ENCODE measurements at places on chromosomes 11 and 22.
A peak's percentile ranks its signal among the peaks of the same experiment; 100 is the strongest.

DNA sequence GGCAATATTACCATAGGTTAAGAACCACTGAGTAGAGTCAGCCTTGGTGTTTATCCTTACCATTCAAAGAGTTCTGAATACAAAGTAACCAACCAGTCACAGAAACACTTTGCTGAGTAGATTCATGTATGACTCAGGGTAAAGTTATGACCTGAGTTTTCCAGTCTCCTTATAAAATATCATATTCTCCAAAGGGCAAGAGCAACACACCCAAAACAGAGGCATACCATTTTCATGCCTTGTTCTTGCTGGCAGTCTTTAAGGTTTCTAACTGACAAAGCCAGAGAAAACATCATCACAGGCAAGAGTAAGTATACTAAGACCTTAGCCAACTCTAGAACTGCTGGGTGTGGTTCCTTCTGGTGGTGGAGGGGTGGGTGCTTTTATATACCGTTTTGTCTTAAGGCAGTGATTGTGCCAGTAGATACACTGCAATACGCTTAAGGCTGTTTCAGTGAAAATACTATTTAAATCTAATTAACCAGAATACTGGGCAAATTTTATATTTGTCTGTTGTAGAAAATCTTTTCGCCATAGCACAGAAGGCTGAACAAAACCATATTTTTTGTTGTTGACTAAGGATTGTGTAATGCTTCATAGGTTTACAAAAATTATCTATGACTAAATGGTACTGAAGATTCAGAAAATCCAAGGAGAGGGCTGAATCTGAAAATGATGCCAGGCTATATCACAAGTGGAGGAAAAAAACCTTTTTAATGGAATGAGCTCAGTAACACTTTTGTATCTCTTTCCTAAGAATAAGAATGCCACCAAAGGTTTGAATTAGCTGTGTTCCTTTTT is 3.0 kb downstream of the ATL3 start:
- DNase-seq, result no peak

GRCh38 chr11:35158701-35159510 is 19.9 kb downstream of the CD44 start:
- no peak for DNase-seq

GRCh38 chr22:50396751-50397370 is 53.7 kb downstream of the PPP6R2 start:
- DNase-seq, result no peak

DNA sequence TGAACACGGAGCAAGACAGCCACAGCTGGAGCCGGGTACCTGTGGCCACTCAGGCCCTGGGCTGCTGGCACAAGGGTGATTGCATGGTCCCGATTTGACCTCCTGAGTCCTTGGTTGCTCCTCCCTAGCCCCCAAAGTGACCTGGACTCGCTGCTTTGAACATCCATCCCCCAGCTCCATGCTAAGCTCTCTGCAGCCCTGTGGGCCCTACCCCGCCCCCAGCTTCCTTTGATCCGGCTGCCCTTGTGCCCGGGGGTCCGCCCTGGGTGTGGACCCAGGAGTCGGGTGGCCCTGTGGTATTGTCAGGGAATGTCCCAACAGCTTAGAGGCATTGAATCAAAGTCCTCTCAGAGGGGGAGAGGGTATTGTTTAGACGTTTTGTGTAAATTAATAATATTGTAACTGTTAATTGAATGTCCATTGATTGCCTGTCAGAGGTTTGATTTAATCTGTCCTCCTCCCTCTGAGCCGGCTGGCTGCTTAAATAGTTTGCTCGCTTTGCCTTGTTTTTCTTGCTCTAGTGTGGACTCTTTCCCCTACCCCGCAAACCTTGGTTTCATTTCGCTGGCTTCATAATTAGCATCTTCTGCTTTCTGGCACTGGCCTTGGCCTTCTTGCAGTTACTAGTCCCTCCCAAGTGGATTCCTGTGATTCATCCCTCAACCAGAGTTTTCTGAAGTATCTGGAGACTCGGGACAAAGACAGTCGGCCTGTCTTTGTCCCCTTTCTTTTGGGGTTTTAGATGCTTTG is 20.7 kb downstream of the GRIK4 start:
- DNase-seq, result no peak

- DNase-seq, result no peak
These were observed 179.9 kb upstream of the C11orf87 start for GRCh38 chr11:109241988-109242536.

- no peak for DNase-seq
These were observed 69.1 kb upstream of the AKIP1 start for GRCh38 chr11:8841899-8842298.

DNA sequence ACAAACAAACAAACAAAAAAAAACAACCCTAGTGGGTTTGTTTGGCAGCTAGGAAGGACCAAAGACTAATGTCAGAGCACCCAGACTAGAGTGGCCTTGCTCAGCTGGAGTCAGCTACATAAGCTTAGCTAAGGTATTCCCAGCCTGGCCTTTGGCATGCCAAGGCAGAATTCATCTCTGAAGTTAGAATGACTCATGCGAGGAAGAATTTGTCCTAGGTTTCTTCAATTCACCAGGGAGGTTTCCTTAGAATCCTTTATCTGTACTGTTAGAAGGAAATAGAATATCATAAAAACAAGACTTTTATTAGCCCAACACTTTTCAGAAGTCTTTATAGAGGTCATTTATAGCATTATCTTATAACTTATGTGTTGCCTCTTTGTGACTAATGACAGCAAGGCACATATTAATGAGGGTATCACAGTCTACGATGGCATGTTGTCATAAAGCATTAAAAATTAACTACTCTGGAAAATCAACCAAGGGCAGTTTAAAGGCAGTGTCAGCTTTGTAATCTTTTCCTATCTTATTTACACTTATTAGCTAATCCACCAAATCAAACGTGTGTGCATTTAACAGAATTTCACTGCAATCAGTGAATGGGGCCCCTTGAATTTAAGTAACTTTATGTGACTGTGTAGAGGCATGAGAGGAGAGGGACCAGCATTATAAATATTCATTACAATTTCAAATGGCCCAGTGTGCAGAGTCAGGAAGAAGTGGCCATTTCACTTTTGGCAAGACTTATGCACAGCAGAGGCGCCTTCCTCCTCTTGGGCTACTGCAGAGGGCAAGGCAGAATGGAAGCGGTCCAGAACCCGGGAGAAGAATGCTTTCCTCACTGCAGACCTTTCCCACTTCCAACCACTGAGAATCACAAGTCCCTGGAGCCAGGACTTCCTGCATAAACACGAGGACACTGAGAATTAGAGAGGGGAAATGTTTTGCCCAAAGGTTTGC is 36.3 kb downstream of the SLC5A1 start:
- DNase-seq, result no peak

GRCh38 chr11:120603071-120603470 is 91.5 kb downstream of the GRIK4 start:
- DNase-seq, result no peak

DNA sequence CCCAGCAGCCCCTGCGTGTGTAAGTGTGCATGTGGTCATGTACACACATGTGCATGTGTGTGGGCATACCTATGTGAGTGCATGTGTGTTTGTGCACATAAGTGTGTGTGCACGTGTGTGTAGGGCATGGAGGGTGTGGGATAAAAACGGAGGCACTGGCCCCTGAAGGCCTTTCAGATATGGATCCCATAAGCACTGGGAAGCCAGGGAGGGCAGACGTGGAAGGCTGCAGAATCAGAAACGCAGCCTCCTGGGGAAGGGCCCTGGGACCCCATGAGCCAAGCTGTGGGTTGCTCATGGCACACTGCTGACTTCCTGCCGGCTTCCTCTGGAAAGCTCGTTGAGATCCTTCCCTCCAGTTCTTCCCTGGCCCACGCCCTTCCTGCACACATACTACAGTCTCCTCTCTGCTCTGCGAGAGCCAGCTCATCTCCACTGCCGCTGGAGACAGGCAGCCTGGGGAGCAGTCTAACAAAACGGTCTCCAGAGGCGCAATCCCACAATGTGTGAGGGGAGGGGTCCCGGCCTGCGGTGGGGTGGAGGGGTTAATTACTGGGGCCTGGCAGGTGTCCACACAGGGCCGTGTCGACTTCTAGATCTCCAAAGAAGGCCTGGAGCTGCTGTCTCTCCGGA is 435.2 kb upstream of the B3GAT1 start:
- no peak for DNase-seq

GRCh38 chr11:4957396-4957795 is 1.9 kb upstream of the OR51A2 start:
- DNase-seq, result no peak

DNA sequence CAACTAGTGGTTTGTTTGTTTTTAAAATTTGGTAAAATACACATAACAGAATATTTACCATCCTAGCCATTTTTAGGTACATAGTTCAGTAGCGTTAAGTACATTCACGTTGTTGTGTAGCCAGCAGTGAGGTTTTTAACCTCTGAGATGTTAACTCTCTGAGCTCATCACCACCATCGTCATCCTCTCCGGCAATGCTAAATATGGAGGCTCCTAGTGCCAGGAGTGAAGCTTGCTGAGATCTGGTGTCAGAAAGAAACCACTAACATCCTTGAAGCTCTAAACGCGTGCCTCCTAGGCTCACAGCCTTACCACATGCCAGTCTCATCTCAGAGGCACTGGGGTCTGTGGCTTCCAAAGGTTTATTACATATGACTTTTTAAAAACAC is 330.2 kb upstream of the B3GAT1 start:
- DNase-seq, result no peak

DNA sequence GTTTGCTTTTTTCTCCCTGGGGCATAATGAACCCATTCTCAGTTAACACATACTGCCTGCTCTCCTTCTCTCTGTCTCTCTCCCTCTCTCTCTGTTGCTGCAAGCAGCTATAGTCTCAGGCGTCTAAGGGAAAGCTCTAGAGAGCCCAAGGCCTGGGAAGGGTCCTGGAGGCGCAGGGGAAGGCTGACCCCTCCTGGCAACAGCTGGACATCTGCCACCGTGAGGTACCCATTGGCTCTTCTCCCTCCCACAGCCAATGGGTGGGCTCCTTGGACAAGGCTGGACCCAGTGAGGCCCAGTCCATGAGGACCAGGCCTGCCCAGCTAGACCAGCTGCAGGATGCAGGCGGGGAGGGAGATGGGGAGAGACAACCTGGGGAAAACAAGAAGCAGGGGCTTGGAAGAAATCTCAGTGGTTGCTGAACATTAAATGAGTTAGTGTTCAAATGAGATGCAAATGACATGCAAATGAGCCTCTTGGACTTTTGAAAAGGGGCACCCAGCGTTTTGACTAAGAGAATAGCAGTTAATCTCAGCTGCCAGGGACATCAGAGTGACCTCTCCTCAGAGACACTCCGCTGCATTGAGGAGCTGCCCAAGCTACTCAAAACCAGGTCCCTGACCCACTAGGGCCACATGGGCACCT is 349.7 kb downstream of the BUD13 start:
- no peak for DNase-seq

- no peak for DNase-seq
These were observed 294.6 kb upstream of the NARS2 start for GRCh38 chr11:78869293-78869692.

- no peak for DNase-seq
These were observed 15.1 kb downstream of the TBC1D22A start for GRCh38 chr22:46777609-46777970.

- no peak for DNase-seq
These were observed 55.0 kb upstream of the PTH start for GRCh38 chr11:13550761-13551160.

GRCh38 chr11:924406-925157 is 1.1 kb upstream of the AP2A2 start:
- no peak for DNase-seq

GRCh38 chr11:727859-728748 is 19.2 kb upstream of the TALDO1 start:
- peak; percentile 51 for DNase-seq

DNA sequence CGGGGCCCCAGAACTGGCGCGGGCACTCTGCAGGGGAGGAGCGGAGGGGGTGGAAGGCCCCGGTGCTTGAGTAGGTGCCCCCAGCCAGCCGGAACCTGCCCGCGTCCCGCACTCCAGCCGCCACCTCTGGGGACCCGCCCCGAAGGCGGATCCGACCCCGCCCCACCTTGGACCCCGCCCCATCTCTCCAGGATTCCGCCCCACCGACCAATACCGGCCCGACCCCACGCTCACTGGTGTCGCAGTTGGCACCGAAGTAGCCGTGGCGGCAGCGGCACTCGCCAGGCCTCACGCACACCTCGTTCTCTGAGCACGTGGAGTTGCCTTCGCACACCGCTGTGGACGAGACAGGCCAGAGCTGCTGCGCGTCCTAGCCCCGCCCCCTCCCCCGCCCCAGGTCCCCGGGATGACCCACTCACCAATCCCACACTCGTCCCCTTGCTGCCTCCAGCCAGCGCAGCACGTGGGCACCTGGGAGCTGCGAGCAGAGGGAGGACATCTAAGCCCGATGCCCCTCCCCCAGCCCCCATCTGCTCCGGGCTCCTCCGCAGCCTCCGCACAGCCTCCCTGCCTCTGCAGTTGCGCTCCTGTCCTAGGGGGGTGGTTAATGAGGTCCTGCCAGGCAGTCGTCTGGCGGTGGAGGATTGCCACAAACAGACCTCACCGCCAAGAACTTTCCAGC is 6.0 kb downstream of the SCARF2 start:
- DNase-seq, result no peak

DNA sequence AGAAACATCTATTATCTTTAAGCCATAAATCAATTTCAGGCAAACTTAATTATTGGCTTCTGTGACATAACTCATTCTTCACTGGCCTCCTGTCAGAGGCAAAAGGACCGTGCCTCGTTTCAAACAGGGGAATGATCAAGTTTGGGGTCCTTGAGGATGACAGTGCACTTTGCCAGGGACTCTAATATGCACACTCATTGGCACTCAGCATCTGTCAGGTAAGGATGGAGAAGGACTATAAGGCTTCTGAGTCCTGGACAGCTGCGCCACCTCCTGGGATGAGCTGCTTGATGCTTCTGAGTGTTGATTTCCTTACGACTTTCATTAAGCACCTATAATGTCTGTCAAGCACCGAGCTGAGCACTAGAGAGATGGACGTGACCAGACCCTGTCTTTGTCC is 20.2 kb downstream of the BPIFC start:
- no peak for DNase-seq

DNA sequence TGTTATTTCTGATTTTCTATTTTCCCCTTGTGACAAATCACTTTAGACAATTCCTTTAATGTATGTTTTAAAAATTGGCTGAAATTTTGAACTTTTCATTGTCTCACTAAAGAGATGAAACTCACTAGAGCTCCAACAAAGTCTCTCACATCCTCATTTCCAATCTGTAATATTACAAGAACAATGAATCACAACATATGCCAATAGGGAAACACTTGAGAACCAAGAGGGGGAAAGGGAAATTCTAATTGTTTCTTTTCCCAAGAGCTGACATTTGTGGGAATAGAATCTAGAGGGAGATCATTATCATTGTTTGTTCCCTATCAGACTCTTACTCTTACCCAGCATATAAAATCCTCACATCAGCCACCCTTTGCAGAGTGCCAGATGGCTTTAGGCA is 28.2 kb downstream of the OR10D3 start:
- no peak for DNase-seq

GRCh38 chr11:19344661-19345518 is 104.1 kb upstream of the E2F8 start:
- no peak for DNase-seq

GRCh38 chr22:38681582-38682335 is at the start of gene TOMM22:
Gene TOMM22 (plus strand): TSS chr22:38681957. CDS start chr22:38681979, 22 bp downstream.
- peak; percentile 90 for DNase-seq

Measured in AML-193 (cell line).